ENCODE measurements at places on chromosomes 1 and 21. TPM values are rescaled to one million over a fixed set of nuclear protein-coding genes. Genes with fewer than 3 reads are reported as not detected.

The GPR153 gene
- total RNA-seq, result 25.0 TPM

DNA sequence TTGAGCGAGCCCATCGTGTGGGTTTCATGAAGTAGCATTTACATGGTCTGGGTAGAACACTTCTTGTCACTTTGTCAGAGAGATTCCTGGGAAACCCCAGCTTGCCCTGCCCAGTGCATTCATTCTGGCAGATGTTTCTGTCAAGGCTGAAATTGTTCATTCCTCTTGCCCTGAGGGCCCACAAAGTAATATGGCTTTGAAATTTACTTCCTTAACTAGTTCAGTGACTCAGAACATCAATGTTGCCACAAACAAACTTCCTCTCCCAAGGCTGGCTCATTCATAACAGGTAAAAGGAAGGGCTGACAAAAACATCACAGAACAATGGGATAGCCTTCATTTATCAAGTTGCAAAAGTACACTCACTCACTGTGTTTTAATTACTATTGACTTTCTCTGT, 5.0 kb upstream of the KIAA0040 start:
- DNase-seq, result no peak

DNA sequence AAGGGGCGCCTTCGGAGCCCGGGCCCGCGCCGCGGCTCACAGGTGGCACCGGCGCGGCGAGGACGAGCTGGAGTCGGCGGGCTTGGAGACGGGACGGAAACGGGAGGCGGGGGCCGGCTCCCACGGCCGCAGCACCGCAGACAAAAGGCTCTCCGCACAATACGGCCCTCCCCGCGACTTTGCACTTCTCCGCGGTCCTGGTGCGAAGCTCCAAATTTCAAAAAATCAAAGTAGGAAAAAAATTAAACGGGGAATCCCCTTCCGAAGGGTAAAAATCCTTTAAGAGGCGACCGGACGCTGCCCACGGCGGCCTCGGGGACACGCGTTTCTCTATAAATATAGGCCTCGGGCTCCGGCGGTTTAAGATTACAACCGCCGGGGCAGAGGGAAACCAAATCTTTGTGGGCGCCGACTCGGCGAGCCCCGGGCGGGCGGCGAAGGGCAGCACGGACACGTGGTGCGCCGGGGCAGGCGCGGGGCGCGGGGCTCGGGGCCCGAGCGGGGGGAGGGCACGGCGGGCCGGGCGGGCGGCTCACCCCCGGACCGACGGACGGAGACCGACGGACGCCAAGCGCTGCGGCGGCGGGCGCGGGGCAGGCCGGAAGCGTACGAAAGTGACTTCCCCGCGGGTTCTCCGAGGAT, 453 bp downstream of the PABPC4 start:
- DNase-seq, result no peak

The GSTM1 gene
- 48.8 TPM for total RNA-seq

The OSCP1 gene
- 7.3 TPM for total RNA-seq

DNA sequence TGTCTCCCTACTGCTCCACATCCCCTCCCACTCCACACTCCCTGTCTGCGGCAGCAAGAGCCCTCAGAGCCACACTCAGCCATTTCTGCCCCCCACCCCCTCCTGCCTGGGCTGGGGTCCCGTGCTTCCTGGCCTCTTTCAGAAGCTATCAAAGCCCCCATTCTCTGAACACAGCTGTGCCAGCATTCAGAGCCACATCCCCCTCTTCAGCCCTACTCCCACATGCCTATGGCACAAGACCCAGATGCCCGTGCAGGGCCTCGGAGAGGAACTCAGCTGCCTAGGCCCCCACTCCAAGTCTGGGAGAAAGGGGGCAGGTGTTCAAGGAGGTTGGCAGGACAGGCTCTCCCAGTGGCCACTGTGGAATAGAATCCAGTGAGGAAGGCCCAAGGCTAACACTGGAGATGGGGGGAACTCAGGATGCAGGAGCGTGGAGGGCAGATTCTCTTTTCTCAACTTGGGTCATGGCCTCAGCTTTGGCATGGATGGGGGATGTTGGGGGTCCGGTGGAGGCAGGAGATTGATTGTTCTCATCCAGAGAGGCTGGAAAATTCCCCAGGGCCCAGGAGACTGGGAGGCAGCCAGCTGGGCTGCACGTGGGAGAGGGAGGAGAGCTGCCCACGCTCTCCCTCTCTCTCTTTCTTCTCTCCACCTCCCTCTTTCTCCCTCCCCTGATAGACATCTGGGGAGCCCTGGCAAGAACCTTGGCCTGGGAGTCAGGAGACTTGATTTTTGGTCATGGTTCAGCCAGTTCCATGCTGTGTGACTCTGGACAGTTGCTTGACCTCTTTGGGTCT, 3.5 kb upstream of the BCAN start:
- no peak for DNase-seq

The RGS2 gene
- 55.2 TPM for total RNA-seq

DNA sequence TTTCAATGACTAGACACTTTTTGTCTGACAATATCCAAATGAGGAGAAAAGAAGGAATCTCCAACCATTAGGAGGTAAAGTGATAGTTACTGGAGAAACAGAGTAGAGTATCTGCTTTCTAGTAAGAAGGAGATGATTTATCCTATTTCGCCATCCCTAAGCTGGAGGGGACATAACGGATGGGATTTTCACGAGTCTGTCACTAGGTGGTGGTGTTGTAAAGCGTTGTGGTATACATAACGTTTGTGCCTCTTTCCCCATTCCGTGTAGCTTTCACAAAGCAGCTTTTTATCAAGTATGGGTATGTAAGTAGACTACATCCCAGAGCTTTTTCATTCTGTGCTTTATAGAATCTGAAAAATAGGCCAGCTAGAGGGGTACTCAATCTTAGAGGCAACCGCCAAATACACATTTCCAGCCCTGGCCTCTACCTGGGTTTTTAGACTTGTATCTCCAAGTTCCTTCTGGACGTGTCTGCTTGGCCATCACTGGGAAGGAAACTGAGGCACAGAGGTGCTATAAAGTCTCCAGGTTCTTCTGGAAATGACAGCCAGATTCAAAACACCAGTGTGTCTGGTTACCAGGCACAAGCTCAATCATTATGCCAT, 33.3 kb upstream of the FAM3B start:
- DNase-seq, result no peak

GRCh38 chr1:60402216-60402615, 328.6 kb upstream of the C1orf87 start:
- DNase-seq, result no peak

DNA sequence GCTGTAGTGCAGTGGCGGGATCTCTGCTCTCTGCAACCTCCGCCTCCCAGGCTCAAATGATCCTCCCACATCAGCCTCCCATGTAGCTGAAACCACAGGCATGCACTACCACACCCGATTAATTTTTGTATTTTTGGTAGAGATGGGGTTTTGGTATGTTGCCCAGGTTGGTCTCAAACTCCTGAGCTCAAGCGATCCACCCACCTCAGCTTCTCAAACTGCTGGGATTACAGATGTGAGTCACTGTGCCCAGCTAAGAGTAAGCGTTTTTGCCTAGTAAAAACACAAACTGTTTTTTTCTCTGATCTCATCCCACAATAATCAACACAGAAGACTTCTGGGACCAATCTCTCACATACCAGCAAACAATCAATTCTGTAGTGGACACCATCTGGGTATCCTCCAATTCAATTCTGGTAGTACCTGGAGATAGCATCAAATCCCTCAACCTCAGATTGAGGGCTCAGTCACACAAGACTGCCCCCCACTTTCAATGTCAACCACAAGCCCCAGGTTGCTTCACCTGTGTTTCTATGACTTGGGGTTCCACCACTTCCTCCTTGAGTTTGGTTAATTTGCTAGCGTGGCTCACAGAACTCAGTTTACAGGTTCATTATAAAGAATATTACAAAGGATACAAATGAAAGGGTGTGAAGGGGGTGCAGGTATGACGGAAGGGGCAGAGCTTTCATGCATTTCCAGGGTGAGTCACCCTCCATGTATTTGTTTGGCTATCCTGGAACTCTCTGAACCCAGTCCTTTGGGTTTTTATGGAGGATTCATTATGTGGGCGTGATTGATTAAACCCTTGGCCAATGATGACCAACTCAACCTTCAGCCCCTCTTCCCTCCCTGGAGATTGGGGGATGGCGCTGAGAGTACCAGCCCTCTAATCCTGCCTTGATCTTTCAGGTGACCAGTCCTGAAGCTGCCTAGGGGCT, 40.0 kb upstream of the RHOU start:
- DNase-seq, result no peak

GRCh38 chr1:44822981-44823451, 14.7 kb downstream of the BTBD19 start:
- DNase-seq, result no peak

The DRAXIN gene
- total RNA-seq, result 1.1 TPM

The MYOG gene
- total RNA-seq, result not detected

DNA sequence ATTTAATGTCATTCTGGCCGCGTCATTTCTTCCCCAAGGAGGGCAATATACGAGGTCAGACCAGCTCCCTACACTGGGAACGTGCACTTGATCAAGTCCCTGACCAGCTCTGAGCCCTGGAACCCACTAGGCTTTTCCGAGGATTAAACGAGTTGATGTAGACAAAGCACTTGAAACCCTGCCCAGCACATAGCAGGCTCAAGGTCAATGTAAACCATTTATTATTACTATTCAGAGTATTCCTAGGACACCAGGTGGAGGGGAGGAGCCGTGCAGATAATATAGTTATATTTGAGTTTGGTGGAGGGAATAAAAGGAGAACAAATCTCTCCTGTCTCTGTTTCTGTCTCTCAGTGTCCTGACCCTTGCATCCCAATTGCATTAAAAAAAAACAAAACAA, 174.1 kb upstream of the IGSF21 start:
- no peak for DNase-seq

GRCh38 chr1:13725714-13726175, 25.8 kb downstream of the PRDM2 start:
- DNase-seq, result no peak

DNA sequence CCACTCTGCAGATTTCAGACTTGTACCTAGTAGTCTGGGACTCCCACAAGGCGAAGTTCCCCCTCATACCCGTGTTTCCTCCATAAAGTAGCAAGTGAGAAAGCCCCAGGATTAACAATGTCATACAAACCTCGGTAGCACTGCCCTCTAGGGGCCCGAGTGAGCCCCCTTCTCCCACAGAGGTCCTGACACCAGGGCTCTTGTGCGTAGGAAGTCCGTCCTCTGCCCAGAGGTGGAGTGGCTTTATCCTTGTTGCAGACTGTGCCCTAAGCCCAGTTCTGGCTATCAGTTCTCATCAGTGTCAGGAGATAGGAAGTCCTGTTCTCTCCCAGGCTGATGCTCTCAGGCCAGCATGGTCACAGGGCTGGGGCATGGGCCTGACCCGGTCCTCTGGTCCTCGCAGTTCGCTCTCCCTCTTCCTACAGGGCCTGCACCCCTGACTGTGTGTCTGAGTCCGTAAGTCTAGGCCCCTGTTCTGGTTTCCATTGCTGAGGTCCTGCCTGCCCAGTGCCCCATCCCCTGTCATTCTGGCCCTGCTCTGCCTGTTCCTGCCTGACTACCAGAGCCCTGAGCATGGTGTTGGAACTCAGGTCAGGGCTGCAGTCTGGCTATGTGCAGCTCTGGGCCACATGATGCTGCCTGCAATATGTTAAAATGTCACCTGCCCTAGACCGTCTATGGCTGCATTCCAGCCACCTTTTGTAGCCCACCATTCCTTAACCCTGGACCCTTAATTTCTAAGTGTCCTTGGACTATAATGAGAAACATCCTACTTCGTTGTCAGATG, 285.6 kb downstream of the ASTN1 start:
- no peak for DNase-seq

DNA sequence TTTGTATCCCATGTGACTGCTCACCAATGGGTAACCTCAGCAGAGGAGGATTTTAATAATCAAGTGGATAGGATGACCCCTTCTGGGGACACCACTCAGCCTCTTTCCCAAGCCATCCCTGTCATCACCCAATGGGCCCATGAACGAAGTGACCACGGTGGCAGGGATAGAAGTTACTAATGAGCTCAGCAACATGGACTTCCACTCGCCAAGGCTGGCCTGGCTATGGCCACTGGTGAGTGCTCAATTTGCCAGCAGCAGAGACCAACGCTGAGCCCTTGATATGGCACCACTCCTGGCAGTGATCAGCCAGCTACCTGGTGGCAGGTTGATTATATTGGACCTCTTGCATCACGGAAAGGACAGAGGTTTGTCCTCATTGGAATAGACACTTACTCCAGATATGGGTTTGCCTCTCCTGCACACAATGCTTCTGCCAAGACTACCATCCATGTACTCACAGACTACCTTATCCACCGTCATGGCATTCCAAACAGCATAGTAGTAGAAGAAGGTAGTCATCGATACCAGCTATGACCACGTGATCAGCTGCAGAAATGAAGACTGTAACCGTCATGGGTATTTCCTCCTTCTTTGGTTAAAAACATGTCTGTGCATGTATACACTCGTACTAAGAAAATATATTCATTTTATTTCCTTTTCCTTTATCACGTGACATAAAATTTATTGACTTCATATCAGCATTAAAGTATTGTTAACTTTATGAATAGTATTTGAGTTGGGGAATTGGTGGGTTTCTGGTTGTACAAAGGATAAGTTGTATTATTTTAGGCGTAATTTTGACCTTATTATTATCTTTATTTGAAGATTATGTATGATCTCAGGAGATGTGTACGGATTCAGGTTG, 562.6 kb downstream of the PTPRU start:
- DNase-seq, result no peak

GRCh38 chr1:117032266-117032665, 27.9 kb upstream of the TTF2 start:
- DNase-seq, result no peak

- no peak for DNase-seq
Observed at GRCh38 chr1:154425172-154425571, 20.0 kb downstream of the IL6R start.

The SELL gene
- 1.4 TPM for total RNA-seq

GRCh38 chr21:39400173-39400572, 45.4 kb downstream of the LCA5L start:
- no peak for DNase-seq

- DNase-seq, result no peak
Observed at GRCh38 chr1:150154143-150154542, 4.4 kb downstream of the PLEKHO1 start.

Data from mesothelial cell of epicardium (in vitro differentiated cells).